ENCODE measurements at places on chromosomes 11 and 22. TPM values are rescaled to one million over a fixed set of nuclear protein-coding genes. Genes with fewer than 3 reads are reported as not detected.

GRCh38 chr22:23856721-23857605 is 712 bp upstream of the SLC2A11 start:
- ATAC-seq: peak; percentile 63

DNA sequence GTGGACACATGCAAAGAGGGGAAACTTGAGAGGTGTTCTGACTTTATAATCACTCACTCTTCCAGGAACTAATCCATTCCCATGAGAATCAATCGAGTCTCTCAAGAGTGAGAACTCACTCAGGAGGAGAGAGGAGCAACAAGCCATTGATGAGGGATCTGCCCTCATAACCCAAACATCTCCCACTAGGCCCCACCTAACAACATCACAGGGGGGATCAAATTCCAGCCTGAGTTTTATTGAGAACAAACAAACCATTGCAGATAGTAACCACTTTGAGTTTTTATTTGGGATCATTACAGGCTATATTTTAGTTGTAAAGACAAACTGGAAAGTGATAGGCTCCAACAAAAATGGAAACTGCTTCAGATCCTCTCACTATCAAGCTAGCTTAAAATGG is 328.8 kb upstream of the CTSC start:
- ATAC-seq: no peak

- ATAC-seq: no peak
Observed at GRCh38 chr11:8793114-8793777, 110.7 kb downstream of the RPL27A start.

GRCh38 chr22:24521791-24522245 is 26.7 kb downstream of the UPB1 start:
- peak; percentile 73 for ATAC-seq

DNA sequence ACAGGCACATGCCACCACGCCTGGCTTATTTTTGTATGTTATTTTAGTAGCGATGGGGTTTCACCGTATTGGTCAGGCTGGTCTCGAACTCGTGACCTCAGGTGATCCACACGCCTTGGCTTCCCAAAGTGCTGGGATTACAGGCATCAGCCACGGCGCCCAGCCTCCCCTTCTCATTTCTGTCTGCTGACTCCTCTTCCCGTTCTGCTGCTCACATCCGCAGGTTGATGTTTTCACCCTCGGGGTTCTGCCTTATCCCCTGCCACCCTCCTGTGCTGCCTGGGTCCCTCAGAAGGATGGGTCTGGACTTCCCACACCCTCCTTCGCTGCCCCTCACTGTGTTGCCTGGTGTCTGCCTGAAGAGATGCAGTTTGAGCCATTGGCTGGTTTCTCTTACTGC is 19.2 kb upstream of the VSIG10L2 start:
- ATAC-seq: no peak

- no peak for ATAC-seq
Observed at GRCh38 chr22:34783436-34783835, 282.5 kb upstream of the ISX start.

DNA sequence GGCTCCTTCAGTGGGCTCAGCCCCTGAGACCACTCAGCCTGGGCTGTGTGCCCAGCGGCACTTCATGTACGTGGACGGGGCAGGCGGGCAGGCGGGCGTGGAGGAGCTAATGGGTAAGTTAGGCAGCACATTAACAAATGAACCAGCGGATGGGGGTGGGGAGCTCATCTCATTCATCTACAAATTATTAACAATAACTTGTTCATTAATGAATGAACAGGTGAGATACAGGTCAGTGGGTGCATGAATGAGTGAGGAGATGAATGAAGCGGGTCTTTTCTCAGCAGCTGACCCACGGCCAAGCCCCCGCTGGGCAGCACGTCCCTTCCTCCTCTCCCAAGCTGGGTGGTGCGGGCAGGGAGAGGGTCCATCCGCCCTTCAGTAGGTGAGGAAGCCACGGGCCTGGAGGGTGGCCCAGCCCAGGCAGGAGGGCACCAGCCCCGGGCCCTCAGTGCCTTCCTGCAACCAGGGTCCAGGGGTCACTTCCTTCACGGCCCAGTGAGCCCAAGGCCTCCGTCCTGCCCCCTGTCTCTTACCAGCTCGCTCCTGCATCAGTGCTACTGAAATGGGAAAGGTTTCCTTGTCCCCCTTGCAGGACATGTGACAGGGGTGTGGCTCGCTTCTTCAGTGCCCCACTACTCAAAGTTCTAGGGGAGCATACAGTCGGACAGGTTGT is 60.5 kb upstream of the KCNQ1OT1 start:
- ATAC-seq: no peak

- ATAC-seq: peak; percentile 20
Observed at GRCh38 chr22:45163099-45163450, 650 bp upstream of the NUP50 start.

- ATAC-seq: no peak
Observed at GRCh38 chr11:77054084-77054483, 12.7 kb upstream of the CAPN5 start.

DNA sequence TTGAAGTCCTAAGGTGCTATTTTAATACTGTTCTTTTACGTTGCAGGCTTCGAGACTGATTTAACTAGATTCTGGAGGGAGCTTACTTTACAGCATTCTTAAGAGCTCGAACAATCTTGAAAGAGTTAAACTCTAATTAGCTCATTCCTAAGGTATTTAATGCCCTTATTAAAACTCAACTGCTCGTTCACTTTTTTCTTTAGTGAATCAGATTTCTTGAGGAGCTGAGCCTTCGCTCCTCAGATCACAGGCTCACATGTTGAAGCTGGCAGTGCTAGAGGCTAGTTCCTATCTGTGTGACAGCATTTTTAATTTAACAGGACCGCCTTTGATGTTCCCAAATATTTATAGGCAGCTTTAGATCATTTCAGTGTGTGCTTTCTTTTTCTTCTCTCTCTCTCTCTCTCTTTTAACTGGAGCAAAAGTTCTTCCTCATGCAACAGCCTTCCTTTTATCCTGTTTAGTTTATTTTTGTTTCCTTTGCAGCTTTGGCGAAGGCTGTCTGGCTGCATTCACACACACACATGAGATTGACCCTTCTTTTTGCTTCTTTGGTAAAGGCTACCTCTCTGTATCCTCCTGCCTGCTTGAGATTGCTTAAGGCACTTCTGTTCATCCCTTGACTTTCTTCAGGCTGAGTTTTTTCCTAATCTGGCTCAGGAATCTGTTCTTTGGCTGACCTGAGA is 21.0 kb downstream of the ZNRF3 start:
- no peak for ATAC-seq

GRCh38 chr22:40727070-40727963 is 48.0 kb downstream of the MCHR1 start:
- peak; percentile 41 for ATAC-seq

DNA sequence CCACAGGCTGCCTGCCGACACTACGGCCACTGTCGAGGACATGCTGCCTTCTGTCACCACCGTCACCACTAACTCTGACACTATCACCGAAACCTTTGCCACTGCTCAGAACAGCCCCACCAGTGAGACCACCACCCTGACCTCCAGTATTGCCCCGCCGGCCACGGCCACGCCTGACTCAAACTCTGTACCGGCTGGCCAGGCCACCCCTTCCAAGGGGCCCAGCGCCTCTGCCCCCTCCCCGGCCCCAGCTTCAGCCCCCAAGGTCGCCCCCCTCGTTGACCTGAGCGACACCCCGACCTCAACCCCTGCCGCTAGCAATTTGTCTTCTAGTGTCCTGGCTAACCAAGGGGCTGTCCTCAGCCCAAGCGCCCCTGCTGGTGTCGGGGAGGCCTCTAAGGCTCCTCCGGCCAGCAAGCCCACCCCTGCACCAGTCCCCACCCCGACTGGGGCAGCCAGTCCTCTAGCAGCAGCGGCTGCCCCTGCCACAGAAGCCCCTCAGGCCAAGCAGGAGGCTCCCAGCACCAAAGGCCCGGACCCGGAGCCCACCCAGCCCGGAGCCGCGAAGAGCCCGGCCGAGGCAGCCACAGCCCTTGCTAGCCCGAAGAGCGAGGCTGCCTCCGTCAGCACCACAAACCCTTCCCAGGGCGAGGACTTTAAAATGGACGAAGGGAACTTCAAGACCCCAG is 41.3 kb upstream of the TTC12 start:
- no peak for ATAC-seq

DNA sequence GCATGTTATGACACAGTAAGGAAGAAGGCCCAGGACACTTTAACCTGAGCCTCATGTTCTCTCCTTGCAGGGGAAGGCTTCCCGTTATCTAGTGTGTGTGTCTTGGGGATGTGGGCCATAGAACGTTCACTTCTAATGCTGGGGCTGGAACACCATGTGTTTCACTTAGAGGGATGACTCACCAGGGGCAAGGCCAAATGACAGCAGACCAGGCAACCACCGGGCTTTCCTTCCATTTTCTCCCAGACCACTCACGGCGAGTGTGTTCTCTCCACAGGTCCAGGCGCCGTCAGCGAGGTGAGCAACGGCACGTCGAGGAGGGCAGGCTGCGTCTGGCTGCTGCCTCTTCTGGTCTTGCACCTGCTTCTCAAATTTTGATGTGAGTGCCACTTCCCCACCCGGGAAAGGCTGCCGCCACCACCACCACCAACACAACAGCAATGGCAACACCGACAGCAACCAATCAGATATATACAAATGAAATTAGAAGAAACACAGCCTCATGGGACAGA is 964.4 kb downstream of the NTM start:
- no peak for ATAC-seq

GRCh38 chr11:74673693-74674360 is 57.4 kb downstream of the CHRDL2 start:
- no peak for ATAC-seq

GRCh38 chr11:18172666-18173065 is at the start of gene MRGPRX4:
Gene MRGPRX4 (plus strand): TSS chr11:18172837. CDS start chr11:18173257, 420 bp downstream.
- no peak for ATAC-seq

DNA sequence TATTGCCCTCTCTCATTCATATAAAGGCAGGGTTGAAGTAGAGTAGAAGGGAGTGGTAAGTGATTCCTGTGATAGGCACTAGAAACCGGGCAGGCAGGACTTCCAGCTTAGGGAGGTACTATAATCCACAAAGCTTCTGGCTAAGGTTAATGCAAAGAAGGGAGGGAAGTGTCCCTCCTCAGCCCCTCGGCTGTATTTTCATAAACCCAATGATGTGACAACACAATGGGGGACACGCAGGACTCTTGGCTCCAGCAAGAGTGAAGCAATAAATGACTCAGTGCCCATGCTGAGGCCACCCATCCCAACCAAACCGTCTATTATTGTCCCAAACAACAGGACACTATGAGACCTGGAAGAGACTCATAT is 90.7 kb downstream of the ETS1 start:
- peak; percentile 18 for ATAC-seq

GRCh38 chr22:48156603-48157355 is 1394.3 kb downstream of the TBC1D22A start:
- ATAC-seq: no peak

DNA sequence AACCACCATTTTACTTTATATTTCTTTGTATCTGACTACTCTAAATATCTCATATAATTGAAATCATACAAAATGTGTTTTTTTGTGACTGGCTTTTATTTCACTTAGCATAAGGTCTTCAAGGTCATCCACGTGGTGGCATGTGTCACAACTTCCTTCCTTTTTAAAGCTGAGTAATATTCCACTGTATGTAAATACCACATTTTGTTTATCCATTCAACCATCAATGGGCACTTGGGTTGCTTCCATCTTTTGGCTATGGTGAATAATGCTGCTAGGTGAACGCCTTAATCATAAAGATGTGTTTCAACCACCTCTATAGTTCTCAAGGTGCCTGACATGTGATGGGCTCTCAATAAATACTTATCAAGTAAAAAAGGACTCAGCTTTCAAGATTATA is 15.5 kb downstream of the RAB30 start:
- ATAC-seq: peak; percentile 72

- ATAC-seq: no peak
Observed at GRCh38 chr11:106070606-106071005, 6.5 kb downstream of the KBTBD3 start.

The EFCAB6 gene
- not detected for total RNA-seq

The PRODH gene
- 1.1 TPM for total RNA-seq

The OR2AG2 gene
- total RNA-seq: 0.08 TPM

The CD248 gene
- total RNA-seq: not detected

The EWSR1 gene
- total RNA-seq: 319 TPM

The MGAT3 gene
- 1.5 TPM for total RNA-seq

The POU2AF3 gene
- not detected for total RNA-seq

All from activated T-helper 17 cell treated with anti-CD3 and anti-CD28 coated beads, Interleukin-2, amount 50 U/mL, for 72 hours (primary cell).